ENCODE measurements at places on chromosomes 1 and 21.

DNA sequence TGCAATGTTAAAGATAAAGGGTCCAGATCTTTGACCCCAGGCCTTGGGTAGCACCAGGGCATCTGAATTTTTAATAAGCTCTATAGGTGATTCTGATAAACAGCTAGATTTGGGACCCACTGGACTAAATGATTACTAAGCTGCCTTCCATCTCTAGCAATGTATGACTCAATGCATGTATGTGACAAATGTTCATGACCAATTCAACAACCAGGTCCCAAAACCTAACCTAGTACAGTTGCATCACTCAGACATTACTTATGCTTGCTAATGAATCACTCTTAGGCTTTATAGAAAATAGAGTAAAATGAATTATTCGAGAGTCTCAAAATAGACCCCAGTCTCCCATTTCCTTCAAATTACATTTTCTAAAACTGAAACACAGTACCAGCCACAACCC is 35.5 kb downstream of the RCAN1 start:
- DNase-seq: no peak

- DNase-seq: no peak
These were observed 9.6 kb downstream of the KRTAP10-1 start for GRCh38 chr21:44530221-44530902.

GRCh38 chr1:65255035-65255655 is 54.2 kb upstream of the DNAJC6 start:
- DNase-seq: peak; percentile 6

DNA sequence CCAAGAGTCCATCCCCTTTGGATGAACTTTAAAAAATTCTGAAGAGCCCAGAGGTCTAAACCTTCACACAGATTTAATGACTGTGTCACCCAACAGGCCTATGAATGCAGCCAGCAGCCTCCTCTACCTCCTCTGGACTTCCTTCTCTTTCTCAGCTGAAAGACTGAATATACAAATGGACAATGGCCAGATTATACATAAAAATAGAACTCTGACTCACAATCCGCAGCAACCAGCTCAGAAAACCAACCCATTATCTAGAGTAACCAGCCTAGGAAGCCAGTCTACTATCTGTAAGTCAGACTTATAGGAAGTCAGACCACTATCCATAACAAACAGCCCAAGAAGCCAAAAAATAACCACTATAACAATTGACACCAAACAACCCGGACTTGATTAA is 224.5 kb downstream of the ASTN1 start:
- DNase-seq: no peak

DNA sequence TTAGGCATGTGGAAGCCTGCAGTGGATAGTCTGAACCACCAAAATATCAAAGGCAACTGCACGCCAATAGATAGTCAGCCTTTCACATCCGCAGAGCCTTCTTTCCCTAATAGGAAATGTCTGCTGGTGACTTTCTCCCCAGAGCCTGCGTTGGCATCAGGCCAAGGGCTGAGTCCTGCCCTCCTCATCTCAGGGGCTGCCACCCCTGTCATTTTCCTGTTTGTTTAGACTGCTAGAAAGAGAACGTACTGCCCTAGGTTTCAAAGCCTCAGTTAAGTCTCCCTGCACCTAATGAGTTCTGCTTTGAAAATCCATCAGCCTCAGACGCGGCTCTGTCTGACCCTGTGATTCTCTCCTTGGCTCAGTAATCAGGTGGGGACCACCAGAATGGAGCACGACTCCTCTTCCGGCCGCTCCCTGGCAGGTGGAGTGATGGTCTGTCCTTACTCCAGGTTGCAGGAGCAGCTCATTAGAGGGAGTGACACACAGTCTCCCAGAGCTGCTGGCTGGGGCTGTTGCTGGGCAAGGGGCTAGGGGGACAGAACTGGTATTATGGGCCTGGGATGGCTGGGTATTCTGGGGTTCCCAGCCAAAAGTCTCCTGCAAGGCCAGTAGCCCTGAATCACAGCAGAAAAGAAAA is 27.3 kb downstream of the STUM start:
- no peak for DNase-seq

DNA sequence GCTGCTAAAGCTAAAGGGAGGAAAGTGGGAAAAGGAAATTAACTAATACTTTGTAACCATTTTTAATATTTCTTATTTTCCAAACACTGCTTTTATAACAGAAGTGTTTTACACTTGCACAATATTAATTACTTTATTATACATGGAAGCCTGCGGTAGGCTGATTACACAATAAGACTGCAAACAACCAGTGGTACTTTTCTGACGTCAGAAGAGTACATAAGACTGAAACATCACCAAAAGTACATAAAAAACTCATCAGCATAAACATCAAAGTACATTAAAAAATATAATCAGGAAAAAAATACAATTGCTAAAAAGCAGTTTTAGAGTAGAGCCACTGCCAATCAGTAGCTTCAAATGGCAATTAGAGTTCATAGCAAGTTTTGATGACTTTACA is 4.6 kb downstream of the ZNF281 start:
- no peak for DNase-seq

GRCh38 chr1:28893403-28894102 is 20.8 kb upstream of the EPB41 start:
- DNase-seq: peak; percentile 21

DNA sequence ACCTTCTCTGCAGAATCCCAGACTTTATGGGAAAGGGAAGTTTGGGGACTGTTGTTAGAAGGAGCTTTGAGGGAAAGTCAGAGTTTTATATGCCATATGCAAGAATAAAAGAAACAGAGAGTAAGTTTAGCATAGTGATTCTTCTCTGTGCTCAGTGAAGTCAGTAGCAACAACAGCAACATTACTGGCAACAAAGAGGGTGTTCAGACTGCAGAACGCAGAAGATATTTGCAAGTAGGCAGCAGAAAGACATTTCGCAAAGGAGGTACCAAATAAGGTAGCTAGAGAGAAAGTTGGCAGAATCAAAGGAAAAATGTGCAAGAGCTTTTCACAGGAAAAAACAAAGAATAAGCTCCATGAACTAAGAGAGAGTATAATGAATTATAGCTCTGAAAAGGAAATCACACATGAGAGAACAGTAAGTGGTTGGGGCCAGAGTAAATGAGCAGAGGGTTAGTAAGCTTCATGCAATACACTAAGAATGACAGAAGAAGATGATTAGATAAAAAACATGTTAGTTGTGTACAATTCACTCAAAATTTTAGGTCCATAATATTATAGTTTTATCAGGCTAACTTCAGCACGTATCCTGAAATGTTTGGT is 98.1 kb downstream of the NEGR1 start:
- no peak for DNase-seq

GRCh38 chr1:221612047-221612777 is 129.7 kb downstream of the DUSP10 start:
- DNase-seq: no peak

DNA sequence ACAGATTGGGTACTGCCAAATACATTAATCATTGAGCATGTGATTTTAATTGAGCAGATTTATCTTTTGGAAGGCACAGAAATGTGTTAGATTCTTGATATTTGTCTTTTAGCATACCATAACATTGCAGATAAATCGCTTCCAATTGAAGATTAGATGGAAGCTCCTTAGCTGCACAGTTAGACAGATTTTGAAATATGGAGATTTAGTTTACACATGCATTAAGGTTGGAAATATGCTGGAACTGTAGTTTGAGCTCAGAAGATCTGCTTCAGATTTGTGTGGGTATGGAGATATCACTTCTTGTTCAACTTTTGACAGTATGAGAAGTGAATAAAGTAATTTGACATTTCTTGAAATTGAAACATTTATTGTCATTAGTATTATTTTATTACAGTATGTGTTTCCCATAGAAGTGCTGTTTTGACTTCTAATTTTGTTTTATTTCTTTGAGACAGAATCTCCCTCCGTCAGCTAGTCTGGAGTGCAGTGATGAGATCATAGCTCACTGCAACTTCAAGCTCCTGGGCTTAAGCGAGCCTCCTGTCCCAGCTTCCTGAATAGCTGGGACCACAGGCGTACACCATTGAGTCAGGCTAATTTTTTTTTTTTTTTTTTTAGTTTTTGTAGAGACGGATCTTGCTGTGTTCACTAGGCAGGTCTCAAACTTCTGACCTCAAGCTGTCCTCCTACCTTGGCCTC is 29.1 kb downstream of the THRAP3 start:
- no peak for DNase-seq

DNA sequence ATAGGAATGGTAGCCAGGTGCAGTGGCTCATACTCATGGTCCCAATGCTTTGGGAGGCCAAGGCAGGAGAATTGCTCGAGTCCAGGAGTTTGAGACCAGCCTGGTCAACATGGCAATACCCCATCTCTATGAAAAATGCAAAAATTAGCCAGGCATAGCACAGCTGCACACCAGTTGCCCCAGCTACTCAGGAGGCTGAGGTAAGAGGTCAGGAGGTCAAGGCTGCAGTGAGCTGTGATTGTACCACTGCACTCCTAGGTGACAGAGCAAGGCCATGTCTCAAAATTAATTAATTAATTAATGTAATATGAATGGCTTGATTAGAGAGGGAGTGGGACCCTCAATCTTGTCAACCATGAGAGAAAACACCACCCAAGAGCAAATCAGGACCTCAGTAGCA is 198.7 kb upstream of the DUSP10 start:
- no peak for DNase-seq

DNA sequence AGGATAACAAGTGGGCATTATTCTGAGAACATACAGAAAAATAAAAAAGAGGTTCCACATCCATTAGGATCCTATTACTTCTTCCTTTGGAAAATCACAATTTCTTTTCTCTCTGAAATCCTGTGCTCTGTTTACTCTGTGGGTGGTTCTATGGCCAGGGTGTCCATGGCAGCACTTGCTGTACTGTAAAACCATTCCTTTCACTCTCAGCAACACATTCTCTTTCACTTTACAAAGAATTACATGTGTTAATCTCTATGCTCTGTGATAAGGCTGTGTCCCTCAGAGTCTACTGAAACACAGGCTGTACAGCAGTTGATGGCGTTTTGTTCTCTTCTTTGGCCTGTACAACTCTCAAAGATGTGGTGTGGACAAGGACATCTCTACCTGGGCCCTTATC is 524.1 kb downstream of the PTBP2 start:
- no peak for DNase-seq

DNA sequence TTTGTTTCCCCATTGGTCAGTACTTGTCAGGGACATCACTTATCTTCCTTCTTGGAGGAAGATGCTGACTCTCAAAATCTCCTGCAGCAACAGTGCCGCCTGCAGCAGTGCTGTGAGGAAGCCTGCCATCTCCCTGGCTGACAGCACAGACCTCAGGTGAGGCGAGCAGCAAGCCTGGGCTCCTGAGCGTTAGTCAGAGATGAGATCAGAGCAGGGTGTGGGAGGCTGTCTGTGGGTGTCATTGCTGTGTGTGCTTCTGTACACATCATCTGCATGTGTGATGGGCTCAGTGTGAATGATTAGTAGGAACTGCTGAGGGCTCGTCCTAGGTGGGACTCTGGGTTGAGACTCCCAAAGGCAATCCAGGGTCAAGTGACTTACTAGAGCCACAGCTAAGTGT is 6.1 kb downstream of the STRIP1 start:
- DNase-seq: no peak

DNA sequence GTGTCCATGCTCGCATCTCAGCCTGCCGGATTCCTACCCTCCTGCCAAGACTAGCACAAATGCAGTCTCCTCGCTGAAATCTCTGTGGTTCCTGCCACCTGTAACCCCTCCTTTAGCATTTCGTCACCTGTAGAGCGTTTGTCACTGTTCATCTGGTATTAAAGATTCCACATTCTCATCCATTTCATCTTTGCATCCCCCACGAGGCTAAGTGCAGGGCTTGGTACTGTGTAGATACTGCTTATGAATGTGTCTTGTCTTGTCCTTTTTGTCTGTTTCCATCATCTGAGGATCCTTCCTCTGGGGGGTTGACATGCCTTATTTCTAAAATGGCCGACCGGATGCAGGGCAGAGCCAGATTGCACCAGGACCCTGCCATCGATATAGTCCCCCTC is 53.7 kb upstream of the DNAJC6 start:
- DNase-seq: no peak

DNA sequence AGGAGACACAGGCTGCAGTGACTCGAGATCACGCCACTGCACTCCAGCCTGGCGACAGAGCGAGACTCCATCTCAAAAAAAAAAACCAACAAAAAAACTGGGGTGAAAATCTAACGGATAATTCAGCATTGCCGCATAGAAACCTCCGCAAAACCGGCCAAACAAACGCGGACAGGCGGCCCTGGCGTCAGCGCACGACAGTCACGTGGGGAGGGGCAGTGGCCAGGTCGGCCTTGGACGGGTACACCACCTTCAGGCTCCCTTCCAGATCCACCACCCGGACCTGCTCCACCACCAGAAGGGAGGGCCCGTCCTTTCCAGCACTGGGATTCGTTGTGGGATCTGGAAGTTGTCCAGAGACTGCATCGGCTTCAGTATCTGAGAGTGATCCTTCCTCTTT is 8.4 kb downstream of the SMIM1 start:
- no peak for DNase-seq

DNA sequence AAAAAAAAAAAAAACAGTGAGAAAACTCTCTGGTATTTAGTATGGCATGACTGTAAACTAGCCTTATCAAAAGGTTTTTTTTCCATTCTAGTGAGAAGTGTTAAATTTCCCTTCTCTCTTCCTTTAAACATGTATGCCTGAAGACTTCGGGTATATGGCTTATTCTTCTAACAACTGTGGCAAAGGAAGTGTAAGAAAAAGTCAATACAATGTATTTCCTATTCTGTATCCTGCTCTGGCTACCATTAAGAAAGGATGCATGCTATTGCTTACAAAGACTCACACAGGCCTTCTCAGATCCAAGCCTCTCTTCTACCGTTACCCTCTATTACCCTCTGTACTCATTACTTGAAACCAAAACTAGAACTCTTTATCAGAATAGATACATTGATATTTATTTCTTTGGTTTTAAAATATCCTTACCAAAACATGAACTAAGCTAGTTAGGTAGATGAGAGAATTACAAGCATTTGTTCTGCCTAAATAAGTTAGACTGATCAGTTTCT is 8.4 kb downstream of the CEPT1 start:
- no peak for DNase-seq

DNA sequence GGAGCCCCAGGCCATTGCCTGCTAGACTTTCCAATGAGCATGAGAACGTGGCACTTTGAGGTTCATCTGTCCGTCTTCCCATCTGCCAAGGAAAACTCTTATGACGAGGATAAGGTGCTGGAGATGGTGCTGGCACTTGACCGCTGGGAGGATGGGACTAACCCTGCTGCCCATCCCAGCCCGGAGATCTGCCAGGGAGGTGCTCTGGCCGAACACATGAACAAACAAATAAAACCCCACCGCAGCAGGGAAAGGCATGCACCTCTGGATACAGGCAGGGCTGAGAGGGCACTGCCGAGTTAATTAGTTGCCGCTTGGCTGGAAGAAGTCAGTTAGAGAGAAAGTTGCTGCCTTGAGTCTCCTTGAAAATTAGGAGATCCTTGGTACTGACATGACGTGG is 308.4 kb downstream of the AJAP1 start:
- DNase-seq: no peak
